ENCODE measurements at places on chromosomes 5 and 9.

- no peak for DNase-seq
Measured at GRCh38 chr9:88789785-88790184, 201.5 kb upstream of the S1PR3 start.

GRCh38 chr5:640461-641330 is 28.6 kb downstream of the CEP72 start:
- DNase-seq, result no peak

- DNase-seq, result no peak
Measured at GRCh38 chr5:146188358-146188757, 5.9 kb upstream of the LARS1 start.

GRCh38 chr5:107736638-107737037 is 65.9 kb upstream of the EFNA5 start:
- DNase-seq, result no peak
